ENCODE measurements at places on chromosomes 2 and 18. TPM values are rescaled to one million over a fixed set of nuclear protein-coding genes. Genes with fewer than 3 reads are reported as not detected.

- peaks cover 19% of the 10 kb centered on the region for H3K4me1 ChIP-seq
- no peak overlapping the region for H3K27ac ChIP-seq
- H3K4me3 ChIP-seq = no peak overlapping the region
Observed at GRCh38 chr2:20575414-20575813, 75.5 kb downstream of the HS1BP3 start.

DTNA gene
- not detected for total RNA-seq

DNA sequence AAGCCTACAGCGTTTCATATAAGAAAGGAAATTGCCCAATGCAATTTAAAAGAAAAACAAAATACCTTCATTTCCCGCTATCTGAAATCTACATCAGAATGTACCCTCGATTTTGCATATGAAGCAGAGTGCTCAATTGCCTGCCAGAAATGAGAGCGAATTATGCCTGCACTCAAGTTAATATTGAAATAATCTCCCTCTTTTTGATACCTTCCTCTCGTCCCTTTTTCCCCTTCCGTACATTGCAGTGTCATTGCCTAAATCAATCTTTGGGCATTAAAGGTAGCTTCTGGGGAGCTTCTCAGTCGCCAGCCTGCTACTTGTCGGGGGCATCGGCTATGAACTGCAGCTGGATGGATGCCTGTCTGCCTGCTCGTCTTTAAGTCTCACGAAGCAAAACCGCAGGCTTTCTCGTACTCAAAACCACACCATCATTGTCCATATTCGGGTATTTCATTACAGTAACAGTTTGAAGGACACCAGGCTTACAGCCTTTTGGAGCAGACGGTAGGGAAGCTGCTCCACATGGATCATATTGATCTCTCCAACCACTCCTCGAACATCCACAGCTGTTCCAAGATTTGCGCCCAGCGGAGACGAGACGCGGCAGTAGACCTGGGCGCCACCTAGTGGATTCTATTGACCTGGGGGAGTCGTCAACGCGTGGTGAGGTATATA lies 64.0 kb upstream of the HNRNPA3 start:
- H3K4me1 ChIP-seq = peaks cover 9% of the 10 kb centered on the region
- H3K36me3 ChIP-seq = no peaks in the 10 kb centered on the region
- H3K4me3 ChIP-seq = peak overlapping the region; percentile 71
- H3K27ac ChIP-seq = no peak overlapping the region
- DNase-seq = peak; percentile 62

DNA sequence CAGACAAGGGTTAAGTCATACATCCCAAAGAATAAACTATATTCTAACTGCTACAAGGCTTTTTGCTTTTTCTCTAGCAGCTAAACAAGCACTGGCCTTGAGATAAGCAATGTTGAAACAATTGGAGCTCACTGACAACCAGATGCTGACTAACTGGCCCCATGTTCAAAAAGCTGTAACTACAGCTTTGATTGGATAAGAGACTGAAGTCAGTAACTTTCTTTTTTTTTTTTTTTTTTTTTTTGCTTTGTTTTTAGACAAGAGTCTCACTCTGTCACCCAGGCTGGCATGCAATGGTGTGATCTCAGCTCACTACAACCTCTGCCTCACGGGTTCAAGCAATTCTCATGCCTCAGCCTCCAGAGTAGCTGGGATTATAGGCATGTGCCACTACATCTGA lies 45.4 kb upstream of the TMEM163 start:
- no peaks in the 10 kb centered on the region for H3K4me1 ChIP-seq
- no peak for DNase-seq
- no peaks in the 10 kb centered on the region for H3K27me3 ChIP-seq
- H3K36me3 ChIP-seq = no peaks in the 10 kb centered on the region
- no peak overlapping the region for H3K4me3 ChIP-seq

HOXD4 gene
- not detected for total RNA-seq

DNA sequence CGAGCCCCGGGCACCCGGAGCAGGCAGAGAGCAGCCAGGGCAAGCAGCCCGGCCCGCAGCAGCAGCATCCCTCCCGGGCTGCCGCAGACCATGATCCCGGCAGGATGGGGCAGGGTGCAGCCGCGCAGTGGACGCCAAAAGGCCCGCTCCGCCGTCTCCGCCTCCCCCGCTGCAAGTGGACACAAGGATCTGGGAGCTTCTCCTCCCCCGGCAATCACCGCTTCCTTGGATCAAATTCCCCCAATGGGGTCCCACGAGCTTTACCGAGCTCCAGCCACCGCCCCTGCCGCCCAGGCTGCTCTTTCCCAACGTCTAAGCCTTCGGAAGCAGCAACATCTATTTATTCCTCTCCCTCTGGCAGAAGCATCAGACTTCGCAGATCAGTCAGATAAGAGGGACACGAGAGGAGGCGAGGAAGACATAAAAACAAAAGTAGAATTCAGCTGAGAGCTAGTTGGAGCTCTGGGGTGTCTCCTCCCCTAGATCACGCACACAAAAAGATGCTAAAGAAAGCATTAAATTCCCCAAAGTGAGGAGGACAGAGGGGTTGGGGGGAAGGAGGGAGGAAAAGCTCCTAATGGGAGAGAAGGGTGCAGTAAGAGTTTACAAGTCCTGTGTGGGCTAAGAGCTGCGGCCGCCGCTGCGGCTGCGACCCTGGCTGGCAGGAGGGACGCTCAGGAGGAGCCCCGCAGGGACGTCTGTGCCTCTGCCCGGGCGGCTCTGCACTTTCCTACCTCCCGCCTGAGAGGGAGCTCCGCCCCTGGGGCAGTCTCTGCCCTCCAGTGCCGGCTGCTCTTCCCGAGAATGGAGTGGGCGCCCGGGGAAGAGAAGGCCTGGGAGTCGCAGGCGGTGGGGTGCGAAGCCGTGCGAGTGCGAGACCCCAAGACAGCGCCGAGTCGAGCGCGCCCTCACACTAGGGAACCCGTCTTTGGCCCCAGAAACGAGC lies at the start of gene FRZB:
Gene FRZB (minus strand): TSS at position 177 of the 946 bp plus-strand sequence. CDS start 85 bp downstream, at position 92.
- H3K36me3 ChIP-seq = no peaks in the 10 kb centered on the region
- H3K27me3 ChIP-seq = peaks cover 20% of the 10 kb centered on the region
- no peaks in the 10 kb centered on the region for H3K4me1 ChIP-seq
- no peak within 1 kb of the TSS for H3K27ac ChIP-seq
- peak within 1 kb of the TSS; percentile 32 for H3K4me3 ChIP-seq

GRCh38 chr18:59008302-59008974 lies 131.2 kb upstream of the SEC11C start:
- H3K36me3 ChIP-seq = no peaks in the 10 kb centered on the region
- H3K4me3 ChIP-seq = no peak overlapping the region
- no peaks in the 10 kb centered on the region for H3K27me3 ChIP-seq
- H3K27ac ChIP-seq = no peak overlapping the region
- no peak for DNase-seq

PTGR3 gene
- total RNA-seq = 26.3 TPM

GRCh38 chr2:195406886-195407603 lies 250.0 kb upstream of the SLC39A10 start:
- no peaks in the 10 kb centered on the region for H3K36me3 ChIP-seq
- no peak for DNase-seq
- no peak overlapping the region for H3K27ac ChIP-seq
- no peaks in the 10 kb centered on the region for H3K27me3 ChIP-seq

DNA sequence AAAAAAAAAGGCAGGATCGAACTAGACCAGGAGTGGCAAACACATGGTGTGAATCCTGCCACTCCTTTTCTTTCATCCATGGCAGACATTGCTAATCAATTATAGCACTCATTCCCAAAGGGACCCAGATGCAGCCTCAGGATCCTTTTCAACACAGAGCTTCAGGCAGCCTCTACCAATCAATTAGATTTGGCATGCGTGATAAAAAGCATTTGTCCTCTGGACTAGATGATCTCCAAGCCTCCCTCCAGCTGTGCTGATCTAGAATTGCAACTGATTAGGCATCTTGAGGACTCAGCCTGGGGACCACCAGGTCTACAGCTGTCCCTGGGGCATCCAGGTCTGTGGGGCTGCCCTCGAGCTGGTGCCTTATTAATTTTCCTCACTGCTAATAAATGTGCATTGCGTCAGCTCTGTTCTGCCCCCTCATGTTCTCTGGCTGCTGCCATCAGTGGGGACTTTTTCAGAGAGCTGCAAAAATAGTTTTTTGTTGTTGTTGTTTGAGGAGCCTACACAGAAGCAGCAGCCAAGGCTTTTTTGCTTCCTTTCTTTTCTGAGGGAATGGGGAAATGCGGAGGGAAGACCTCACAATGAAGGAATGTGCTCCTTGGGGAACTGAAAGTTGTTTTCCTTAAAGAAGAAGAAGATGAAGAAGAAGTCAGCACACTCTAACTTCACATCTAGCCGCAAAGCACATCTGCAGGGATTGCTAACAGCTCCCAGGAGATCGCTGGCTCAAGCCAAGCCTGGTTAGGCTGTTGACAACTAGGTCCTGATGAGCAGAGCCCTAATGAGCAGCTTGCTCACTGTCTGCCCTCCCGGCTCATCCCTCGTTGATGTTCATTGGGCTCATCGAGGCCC lies 8.8 kb upstream of the ATOH8 start:
- no peak overlapping the region for H3K27ac ChIP-seq
- H3K4me1 ChIP-seq = no peaks in the 10 kb centered on the region
- DNase-seq = no peak
- no peak overlapping the region for H3K4me3 ChIP-seq
- H3K27me3 ChIP-seq = peaks cover 26% of the 10 kb centered on the region

PROKR1 gene
- total RNA-seq = 0.09 TPM
